ENCODE measurements at places on chromosomes 13 and 19.

GRCh38 chr13:79799059-79799867, 318.3 kb downstream of the NDFIP2 start:
- DNase-seq: no peak

DNA sequence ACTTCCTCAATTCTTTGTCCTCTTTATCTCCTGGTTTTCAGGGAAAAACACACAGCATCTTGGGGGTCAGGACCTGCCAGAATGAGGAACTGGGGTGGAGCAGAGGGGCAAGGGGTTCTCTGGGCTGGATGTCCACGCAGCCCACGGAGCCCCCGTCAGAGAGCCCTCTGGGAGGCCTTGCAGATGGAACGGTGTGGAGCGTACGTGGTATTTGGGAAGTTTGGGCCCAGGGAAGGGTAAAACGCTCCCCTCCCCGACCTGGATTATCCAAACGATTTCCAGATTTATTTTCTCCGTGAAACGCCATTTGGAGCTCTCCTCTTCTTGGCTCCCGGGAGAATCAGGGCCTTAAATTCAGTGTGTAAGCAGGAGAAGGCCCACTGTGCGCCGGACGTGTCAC, 51.7 kb upstream of the ZNF536 start:
- no peak for DNase-seq

GRCh38 chr13:97425590-97425989, 8.4 kb upstream of the RAP2A start:
- DNase-seq: no peak

DNA sequence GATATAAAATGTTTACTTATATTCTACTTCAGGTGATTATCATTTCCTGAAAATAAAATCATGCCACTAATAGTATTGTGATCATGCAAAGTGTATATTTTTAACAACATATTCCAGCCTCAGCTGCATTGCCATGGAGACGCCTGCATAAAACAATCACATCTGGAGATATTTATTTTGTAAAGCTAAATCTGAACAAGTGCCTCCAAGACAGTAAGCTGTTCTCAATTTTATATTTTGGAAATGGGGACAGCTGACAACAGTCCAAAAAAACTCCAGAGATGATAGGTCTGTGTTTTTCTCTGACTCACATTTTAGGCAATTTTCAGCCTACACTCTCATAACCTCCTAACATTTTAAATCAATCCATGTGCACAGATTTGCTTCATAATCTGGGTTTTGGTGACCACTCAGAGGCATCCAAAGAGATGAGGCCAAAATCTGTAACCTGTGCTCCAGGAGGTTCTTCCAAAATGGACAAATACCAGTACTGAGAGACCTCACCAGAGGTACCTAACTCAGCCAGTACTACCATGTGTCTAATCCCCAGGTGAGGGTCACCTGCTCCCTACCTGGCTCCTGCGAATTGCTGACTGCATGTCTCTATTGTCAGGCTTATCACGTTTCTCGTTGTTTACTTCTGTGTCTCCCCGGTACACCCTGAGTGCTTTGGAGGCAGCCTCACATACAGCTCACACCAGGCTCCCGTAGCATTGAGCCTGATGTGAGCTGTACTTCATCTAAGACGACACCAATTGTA, 62.7 kb downstream of the COL4A1 start:
- no peak for DNase-seq

- no peak for DNase-seq
These were observed 11.3 kb upstream of the PRKD2 start for GRCh38 chr19:46728208-46728607.
